ENCODE measurements at places on chromosomes 12 and 14.

- no peak for DNase-seq
These were observed 56.1 kb upstream of the FUT8 start for GRCh38 chr14:65356327-65356836.

DNA sequence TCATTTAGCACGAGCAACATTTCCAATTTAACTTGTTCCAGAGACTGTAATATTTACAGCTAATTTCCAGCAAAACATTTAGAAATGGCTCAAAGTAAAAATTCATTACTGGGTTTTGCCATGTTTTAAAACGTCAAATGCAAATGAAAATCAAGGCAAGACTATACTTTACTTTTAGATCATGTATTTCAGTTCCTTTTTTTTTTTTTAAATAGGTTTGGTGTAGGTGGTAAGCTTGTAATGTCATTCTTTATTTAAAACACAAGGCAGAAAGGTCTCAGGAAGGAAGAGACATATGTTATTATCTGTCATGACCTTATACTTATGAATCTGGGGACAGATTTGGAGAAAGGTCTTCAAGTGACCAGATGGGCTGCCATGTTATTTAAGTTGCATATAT lies 54.1 kb downstream of the GRIP1 start:
- no peak for DNase-seq

DNA sequence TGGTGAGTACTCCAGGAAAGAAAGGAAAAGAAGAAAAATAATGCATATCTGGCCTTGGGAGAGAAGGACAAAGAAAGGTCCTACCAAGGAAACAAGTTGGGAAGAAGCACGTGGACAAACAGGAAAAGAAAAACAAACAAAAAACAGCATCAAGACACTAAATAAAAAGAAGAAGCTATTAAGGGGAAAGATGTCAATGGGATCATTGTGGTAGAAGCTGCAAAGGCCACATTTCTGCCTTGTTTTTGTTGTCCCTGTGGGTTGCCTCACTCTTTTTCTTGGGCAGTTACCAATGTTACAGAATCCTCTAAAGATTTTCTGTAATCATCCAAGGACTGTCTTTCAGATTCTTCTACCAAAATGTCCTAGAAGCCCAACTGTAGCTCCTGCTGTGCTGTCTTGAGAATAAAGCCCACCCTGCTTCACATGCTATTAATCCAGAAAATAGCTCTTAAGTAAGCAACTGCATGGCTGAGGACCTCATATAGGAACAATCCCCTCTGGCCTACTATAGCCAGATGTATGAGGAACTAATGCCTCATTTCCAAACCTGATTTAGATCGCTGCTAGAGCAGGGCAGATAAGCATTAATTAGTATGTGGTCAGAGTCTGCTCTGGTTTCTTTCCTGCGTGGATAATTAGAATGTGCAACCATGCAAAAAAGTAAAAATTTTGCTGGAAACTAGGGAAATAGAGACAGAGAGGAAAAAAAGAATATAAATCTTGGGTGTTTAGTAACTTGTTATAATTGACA lies 10.2 kb upstream of the CPNE8 start:
- no peak for DNase-seq

DNA sequence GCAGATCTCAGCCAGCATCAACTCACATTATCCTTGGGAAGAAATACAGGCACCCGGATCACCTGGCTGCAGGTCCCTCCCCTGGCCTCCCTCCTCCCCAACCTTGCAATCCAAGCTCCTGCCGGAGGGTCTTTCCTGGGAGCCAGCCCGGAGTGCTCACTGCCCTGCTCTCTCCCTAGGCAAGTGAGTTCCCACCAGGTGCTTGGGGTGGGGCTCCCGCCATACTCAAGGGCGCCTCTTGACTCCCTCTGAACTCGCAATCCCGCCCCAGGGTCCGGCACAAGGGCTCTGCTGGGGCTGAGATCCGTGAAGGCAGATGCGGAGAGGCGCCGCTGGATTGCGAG lies 1.2 kb upstream of the CEP170B start:
- DNase-seq = no peak

DNA sequence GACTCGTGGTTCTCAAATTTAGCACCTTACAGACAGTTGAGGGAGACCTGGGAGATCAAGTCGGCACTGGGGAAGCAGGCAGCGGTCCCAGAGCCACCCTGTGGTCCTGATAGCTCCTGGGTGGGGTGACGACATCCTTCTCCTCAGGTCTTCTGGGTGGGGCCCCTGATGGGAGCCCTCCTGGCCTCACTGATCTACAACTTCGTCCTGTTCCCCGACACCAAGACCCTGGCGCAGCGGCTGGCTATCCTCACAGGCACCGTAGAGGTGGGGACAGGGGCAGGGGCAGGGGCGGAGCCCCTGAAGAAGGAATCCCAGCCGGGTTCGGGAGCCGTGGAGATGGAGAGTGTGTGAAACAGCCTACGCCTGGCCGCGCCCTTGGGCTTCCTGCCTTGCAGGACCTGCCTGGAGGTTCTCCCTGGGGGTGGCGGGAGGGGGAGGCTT lies 2.6 kb downstream of the AQP6 start:
- DNase-seq = no peak

- DNase-seq = no peak
These were observed 18.7 kb downstream of the CCDC63 start for GRCh38 chr12:110865521-110865920.

- no peak for DNase-seq
These were observed 90.7 kb downstream of the SINHCAF start for GRCh38 chr12:31234955-31235867.

DNA sequence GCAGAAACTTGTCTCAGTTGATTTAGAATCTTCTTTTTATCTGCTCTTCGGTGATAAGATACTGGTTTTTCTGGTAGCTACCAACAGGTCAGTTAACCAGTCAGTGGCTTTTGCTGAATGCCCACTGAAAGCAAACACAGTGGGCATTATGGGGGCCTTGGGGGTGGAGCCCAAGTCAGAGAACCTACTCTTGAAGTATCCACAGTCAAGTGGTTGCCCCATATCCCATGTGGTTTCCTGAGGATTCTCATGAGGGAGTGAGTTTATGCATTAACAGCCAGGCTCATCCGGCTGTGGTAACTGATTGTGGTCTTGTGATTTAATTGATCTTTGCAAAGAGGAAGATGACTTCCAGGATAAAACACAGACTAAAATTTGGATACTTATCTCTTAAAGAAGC lies 83.7 kb downstream of the ST8SIA1 start:
- DNase-seq = no peak

Data from osteocyte (in vitro differentiated cells).